ENCODE measurements at places on chromosomes 2 and 18.
A peak's percentile ranks its signal among the peaks of the same experiment; 100 is the strongest.

DNA sequence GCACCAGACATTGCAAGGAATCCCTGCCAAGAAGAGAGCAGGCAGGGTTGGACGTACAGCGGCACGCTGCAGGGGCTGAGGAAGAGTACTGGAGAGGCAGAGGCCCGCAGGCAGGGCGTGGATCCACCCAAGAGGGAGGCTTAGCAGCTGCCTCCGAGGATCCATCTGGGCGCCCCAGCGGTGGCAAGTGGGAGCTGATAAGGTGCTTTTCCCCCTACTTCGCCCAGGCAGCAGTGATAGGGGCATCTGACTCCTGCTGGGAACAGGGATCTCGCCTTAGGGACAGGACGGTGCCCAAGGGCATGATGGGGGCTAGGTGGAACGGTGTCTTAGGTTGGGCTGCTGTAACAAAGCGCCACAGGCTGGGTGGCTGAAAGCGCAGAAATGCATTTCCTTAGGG, 67.4 kb upstream of the HS6ST1 start:
- no peak for DNase-seq

- no peak for DNase-seq
Measured at GRCh38 chr2:65955259-65955658, 479.7 kb upstream of the MEIS1 start.

- no peak for DNase-seq
Measured at GRCh38 chr2:237096911-237097310, 11.2 kb downstream of the COPS8 start.

- DNase-seq: no peak
Measured at GRCh38 chr18:73880387-73880786, 267.2 kb downstream of the FBXO15 start.

DNA sequence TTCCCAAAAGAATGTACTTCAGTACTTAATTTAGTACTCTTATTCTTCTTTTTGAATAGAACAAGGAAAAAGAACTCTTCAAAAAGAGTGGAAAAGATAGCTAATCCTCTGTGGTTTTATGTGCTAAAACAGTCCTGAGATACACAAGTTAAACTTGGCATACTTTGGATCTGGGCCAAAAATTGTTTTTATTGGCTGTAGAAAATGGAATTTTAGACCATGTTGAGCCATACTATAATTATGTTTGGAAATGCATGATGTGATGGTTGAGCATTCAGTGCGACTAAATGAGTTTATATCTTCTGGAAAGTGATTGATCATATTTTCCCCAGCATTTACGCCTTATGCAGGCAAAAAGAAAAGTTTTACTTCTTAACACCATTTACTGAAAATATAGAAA, 18.0 kb upstream of the PDE1A start:
- no peak for DNase-seq

- no peak for DNase-seq
Measured at GRCh38 chr18:21703241-21703820, 1.2 kb downstream of the ABHD3 start.

GRCh38 chr2:207939342-207940108, 85.8 kb downstream of the PLEKHM3 start:
- no peak for DNase-seq

GRCh38 chr2:44934038-44934982, 7.2 kb upstream of the SIX3 start:
- DNase-seq: no peak

DNA sequence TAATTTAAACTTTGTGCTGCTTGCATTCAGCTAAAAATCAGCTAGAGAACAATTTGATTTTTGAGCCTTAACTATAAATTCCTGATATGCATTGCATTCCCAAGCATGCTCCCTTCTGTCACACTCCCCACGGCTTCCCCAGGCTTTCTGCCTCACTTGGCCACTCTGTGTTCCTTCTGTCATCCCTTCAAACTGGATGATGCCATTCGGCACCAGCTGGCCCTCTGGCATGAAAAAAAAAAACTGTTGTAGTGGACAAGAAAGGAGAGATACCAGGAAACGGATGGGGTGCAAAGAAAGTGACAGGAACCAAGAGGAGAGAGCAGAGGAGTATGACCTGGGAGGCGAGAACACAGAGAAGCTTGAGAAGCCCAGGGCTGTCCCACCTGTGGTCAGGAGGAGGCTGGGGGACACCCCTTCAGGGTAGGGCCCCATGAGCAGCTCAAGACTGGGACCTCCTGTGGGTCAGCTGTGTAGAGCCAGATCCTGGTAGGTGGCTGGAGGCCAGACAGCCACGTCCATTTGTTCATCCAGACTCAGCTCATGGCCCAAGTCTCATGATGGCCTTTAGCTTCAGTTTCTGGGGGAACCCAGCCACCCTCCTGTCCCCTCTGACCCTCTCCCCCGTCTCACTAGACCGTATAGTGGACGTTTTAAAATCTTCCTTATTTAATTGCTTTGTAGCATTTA, 211.8 kb downstream of the GBX2 start:
- DNase-seq: no peak

- no peak for DNase-seq
Measured at GRCh38 chr2:119198240-119198840, 25.3 kb upstream of the STEAP3 start.

- no peak for DNase-seq
Measured at GRCh38 chr2:381181-381580, 93.3 kb upstream of the ALKAL2 start.

DNA sequence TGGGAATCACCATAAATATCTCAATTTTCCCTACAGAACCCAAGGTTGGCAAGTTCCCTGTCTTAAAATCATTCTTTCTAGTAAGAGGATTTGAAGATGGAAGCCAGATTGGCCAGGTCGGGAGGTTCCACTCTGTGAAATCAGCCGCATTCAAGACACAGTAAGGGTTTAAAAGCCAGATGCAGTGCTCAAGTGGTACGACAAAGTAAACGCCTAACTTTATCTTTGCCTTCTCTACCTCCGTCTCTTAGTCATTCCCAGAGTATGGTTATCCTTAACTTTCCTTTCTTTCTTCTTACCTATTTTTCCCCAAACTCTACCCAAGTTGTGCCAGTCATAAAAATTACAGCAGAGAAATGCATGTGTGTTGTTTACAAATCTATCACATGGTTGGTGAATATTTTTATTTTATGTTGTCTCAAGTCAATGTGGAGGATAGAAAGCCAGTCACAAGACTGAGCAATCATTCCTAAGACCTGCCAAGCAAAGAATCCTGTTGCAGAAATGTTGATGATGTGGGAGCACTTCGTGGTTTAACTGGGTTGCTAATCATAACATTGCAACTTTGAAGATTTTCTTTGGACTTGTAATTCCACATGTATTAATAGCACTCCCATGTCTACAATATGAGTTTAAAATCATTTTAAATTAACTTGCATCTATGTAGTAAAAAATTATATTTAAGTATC, 62.6 kb downstream of the SLC40A1 start:
- no peak for DNase-seq

GRCh38 chr2:48482313-48482712, 47.6 kb upstream of the STON1 start:
- peak; percentile 76 for DNase-seq

GRCh38 chr2:172429301-172429968, 2.0 kb downstream of the ITGA6 start:
- DNase-seq: no peak

DNA sequence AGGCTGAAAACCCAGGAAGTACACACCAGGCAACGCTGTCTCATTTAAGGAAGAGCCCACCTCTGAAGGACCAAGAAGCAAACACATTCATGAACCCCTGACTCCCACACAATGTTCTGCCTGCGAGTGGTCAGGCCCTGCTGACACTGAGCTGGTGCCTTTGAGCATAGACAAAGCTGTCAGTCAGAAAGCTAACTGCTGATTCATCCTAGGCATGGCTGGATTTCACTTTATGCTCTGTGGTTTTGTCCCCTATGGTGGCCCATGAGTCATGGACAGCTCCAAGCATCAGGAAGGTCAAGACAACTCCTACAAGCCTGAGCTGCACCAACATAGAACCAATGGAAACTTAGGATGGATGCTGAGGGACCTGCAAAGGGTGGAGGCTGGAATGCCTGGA, 78.9 kb downstream of the UXS1 start:
- DNase-seq: peak; percentile 66

GRCh38 chr18:14015416-14015815, 100.1 kb upstream of the MC2R start:
- no peak for DNase-seq

GRCh38 chr2:58939388-58939787, 698.3 kb upstream of the FANCL start:
- DNase-seq: no peak

All from SK-MEL-5 (cell line).